ENCODE measurements at places on chromosomes 4 and X.

GRCh38 chrX:24870143-24870542 lies 145.6 kb downstream of the ARX start:
- no peak for DNase-seq
- H3K27ac ChIP-seq, result no peak overlapping the region
- H3K27me3 ChIP-seq, result no peaks in the 10 kb centered on the region

GRCh38 chrX:37613933-37614332 lies 42.5 kb downstream of the LANCL3 start:
- H3K4me1 ChIP-seq, result no peaks in the 10 kb centered on the region
- no peaks in the 10 kb centered on the region for H3K36me3 ChIP-seq
- no peak for DNase-seq
- no peak overlapping the region for H3K27ac ChIP-seq
- no peaks in the 10 kb centered on the region for H3K27me3 ChIP-seq

DNA sequence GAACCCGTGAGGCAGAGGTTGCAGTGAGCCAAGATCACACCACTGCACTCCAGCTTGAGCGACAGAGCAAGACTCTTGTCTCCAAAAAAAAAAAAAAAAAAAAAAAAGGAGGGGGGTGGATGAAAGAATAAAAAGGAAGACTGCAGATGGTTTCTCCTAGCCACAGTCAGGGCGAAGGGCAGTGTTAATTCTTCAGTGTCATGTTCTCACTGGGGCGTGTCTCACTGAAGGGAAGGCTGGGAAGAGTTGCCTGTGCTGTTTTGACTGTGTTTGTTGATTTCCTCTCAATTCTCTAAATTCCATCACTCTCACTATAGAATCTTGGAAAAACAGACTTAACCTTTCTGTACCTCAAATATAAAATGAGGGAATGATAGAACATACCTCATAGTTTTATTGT lies 71.6 kb upstream of the DHX15 start:
- H3K27ac ChIP-seq, result no peak overlapping the region
- no peak overlapping the region for H3K4me3 ChIP-seq
- H3K4me1 ChIP-seq, result peaks cover 2% of the 10 kb centered on the region
- H3K27me3 ChIP-seq, result peaks cover 12% of the 10 kb centered on the region
- DNase-seq, result no peak

DNA sequence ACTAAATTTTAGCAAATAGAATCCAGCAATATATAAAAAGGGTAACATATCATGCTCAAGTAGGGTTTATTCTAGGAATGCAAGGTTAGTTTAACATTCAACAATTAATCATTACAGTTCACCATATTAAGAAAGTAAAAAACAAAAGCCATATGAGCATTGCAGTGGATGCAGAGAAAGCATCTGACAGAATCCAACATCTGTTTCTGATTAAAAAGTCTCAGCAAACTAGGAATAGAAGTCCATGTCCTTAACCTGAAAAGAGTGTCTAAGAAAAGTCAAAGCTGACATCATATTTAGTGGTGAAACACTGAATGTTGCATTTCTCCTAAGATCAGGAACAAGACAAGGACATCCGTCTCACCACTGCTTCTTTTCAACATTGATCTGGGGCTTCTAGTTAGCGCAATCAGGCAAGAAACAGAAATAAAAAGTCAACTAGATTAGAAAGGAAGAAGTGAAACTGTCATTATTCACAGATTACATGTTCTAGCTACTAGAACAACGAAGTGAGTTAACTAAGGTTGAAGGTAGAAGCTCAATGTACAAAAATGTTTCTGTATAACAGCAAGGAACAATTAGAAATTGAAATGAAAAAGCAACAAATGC lies 49.3 kb downstream of the MRPL1 start:
- H3K4me3 ChIP-seq, result no peak overlapping the region
- peaks cover 42% of the 10 kb centered on the region for H3K36me3 ChIP-seq
- no peaks in the 10 kb centered on the region for H3K27me3 ChIP-seq
- H3K27ac ChIP-seq, result no peak overlapping the region
- no peak for DNase-seq

DNA sequence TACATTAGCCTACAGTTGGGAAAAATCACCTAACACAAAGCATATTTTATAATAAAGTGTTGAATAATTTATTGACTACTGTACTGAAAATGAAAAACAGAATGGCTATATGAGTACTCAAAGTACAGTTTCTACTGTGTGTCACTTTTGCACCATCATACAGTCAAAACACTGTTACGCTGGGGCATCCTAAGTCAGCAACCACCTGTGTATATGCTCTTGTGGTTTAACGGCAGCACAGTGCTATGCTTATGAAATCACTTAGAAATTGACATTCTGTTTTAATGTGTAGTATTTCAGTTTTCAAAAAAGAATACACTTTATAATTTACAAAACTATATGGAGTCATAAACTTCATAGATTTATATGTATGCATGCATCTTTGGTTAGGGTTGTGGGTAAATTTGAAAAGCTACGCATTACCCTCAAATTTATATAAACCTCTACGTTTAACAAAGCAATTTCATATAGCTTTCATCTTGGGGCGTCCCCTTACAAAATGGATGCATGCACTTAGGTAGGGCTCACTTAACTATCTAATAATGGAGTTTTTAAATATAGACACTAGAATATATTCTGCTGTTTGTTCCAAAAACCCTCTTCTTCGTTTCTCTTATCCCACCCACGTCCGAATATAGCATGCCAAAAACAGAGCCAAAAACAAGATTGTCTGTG lies 690 bp upstream of the NEIL3 start:
- peak overlapping the region; percentile 84 for H3K27ac ChIP-seq
- H3K4me1 ChIP-seq, result peaks cover 27% of the 10 kb centered on the region
- peak; percentile 55 for DNase-seq
- peak overlapping the region; percentile 97 for H3K4me3 ChIP-seq

DNA sequence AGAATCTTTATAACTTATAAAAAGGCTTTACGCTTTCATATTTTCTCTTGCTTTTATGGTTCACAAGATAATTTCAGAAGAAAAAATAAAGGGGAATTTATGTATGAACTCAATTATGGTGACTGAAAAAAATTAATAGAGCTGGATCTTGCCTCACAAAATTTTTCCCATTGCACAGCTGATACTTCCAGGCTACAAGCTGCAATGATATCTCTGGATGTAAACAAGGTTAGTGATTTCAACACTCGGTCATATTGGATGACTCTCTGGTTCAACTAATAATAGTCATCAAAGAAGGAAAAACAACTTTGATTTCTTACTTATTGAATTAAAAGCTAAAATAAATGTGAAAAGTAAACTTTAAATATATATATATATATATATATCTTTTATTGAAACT lies 868.0 kb downstream of the FAT4 start:
- H3K4me1 ChIP-seq, result no peaks in the 10 kb centered on the region
- no peak for DNase-seq
- H3K27ac ChIP-seq, result no peak overlapping the region
- no peaks in the 10 kb centered on the region for H3K27me3 ChIP-seq

DNA sequence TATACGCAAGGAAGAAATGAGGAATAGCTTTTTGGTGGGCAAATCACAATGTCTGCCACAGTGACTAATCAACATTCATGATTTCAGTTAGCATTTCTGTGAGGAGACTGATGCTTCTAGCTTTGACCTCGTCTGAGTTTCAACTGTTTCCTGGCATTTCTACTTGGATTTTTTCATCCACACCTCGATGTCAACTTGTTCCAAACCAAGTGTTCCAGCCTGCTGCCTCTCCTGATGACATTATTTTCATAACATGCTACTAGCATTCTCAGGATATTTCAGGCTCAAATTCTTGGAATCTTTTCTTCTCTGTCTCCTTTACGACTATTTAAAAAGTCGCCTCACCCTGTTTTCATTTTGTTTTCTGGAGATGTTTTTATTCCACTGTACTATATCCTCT lies 90.3 kb upstream of the TEX13D start:
- peaks cover 41% of the 10 kb centered on the region for H3K4me1 ChIP-seq
- no peak for DNase-seq
- no peak overlapping the region for H3K4me3 ChIP-seq
- H3K36me3 ChIP-seq, result no peaks in the 10 kb centered on the region
- H3K27ac ChIP-seq, result peak overlapping the region; percentile 55

DNA sequence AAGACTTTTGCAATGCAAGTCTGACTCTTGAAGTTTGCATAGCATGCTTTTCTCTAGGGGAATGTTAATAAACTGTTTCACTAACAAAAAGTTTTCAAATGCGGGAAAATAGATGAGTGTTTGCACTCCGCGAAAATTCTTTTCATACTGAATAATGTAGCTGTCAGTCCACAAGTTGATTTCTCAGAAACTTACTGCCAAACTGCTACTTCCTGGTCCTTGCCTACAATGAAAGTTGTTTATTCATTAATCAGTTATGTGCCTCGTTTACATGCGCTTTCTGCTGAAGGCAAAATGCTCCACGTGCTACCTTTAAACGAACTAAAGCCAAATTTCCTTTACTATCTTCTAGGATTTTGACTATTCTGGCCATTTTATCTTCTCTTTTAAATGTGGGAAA lies 166.2 kb downstream of the MAGEB17 start:
- H3K36me3 ChIP-seq, result no peaks in the 10 kb centered on the region
- no peak for DNase-seq
- no peak overlapping the region for H3K4me3 ChIP-seq
- no peaks in the 10 kb centered on the region for H3K27me3 ChIP-seq
- H3K4me1 ChIP-seq, result peaks cover 8% of the 10 kb centered on the region
- H3K27ac ChIP-seq, result no peak overlapping the region

GRCh38 chr4:176964116-176964691 lies 171.5 kb upstream of the VEGFC start:
- H3K27ac ChIP-seq, result no peak overlapping the region
- H3K27me3 ChIP-seq, result peaks cover 3% of the 10 kb centered on the region
- no peak overlapping the region for H3K4me3 ChIP-seq
- no peaks in the 10 kb centered on the region for H3K4me1 ChIP-seq
- DNase-seq, result peak; percentile 8

DNA sequence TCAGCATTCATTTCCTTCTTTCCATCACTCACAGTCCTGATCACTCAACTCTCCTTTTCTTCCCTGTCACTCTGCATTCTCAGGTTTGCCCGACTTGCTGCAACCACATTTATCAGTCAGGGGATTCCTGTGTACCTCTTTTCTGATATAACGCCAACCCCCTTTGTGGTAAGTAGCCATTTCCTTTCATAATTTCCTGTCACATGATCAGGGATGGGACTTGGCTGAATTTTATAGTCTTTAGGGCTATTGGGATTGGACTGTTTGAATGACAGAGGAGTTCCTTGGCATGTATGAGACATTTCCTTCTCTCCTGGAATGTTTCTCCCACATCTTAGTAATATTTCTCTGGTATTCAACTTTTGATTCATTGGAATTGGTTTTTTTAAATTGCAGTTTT lies 11.0 kb downstream of the PGM2 start:
- H3K27ac ChIP-seq, result peak overlapping the region; percentile 17
- H3K4me3 ChIP-seq, result no peak overlapping the region
- H3K27me3 ChIP-seq, result no peaks in the 10 kb centered on the region
- H3K36me3 ChIP-seq, result peaks cover 50% of the 10 kb centered on the region

DNA sequence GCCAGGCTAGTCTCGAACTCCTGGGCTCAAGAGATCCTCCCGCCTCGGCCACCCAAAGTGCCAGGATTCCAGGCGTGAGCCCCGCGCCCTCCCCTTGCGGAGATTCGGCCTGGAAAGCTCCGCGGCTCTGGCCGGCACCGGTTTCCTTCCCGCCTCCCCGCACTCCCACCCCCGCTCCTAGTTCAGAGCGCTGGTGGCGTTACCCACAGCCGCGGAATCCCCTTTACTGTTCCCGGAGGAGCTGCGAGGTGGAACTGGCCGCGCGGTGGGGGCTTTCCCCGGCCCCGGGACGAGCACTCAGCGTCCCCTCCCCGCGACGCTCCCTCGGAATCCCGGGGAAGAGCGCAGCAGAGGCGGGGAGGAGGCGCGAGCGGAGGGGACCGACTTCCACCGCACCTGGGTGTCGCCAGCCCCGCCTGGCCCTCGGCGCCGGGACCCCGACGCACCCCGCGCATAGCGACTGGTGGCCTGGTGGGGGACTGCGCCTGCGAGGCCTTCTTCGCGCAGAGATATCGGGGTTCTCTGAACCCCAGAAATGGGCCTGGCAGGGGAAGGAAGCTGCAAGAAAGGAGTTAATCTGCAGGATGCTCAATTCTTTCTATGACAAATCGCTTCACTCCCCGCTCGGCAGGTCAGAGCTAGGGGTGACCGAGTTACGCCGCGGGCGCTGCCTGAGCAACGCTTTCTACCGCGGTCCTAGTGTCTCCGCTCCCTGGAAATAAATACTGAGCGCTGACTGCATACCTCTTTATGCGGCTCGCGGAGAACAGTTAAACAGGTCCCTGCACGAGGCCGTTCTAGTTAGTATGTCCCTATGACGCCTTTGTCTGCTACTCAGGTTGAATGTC lies 14.6 kb upstream of the SLC25A4 start:
- H3K4me1 ChIP-seq, result peaks cover 9% of the 10 kb centered on the region
- DNase-seq, result peak; percentile 54
- no peaks in the 10 kb centered on the region for H3K36me3 ChIP-seq
- no peak overlapping the region for H3K27ac ChIP-seq

DNA sequence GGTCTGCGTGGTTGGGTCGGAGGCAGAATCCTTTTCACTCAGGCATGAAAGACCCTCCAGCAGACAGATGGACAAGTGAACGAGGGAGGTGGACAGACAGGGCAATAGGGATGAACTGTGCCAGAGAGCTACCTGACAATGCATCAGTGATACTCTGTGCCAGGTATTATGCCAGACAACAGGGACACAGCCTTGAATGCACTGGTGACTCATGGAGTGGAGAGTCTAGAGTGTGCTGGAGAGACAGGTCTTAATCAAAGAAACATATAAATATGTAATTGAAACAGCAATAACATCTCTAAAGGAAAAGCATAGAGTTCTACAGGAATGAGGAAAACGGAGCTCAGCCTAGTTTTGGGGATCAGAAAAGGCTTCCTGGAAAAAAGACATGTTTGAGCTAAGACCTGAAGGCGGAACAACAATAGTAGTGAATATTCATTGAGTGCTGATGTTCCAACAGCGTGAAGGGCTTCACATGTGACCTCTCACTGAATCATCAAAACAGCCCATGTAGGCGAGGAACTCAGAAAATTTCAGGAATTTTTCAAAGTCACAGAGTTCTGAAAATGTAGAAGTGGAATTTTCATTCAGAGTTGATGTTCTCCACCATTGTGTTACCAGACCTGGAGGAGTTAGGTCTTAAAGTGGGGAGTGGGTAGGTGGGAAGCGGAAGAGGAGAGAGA lies 20.0 kb upstream of the FGFBP2 start:
- H3K4me1 ChIP-seq, result no peaks in the 10 kb centered on the region
- no peak for DNase-seq
- H3K36me3 ChIP-seq, result no peaks in the 10 kb centered on the region
- H3K27me3 ChIP-seq, result peaks cover 3% of the 10 kb centered on the region
- H3K27ac ChIP-seq, result no peak overlapping the region

- peaks cover 7% of the 10 kb centered on the region for H3K4me1 ChIP-seq
- no peak overlapping the region for H3K4me3 ChIP-seq
- H3K27ac ChIP-seq, result no peak overlapping the region
Measured at GRCh38 chrX:112852851-112853250, 12.2 kb upstream of the AMOT start.

DNA sequence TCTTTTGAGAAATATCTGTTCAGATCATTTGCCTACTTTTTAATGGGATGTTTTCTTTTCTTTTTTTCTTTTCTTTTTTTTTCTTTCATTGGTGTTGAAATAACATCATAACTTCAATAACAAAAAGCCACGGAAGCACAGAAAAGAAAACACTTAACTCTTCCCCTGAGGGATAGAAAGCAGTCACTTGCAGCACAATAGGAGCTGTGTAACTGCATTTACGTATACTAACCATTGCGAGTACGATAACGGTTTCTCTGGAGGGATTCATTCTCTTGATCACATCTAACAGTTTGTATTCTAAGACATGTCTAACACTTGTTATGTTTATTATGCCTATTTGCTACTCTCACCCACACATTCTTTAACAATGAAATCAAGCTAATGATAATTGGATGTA lies 27.3 kb downstream of the C4orf46 start:
- H3K27me3 ChIP-seq, result peaks cover 19% of the 10 kb centered on the region
- H3K36me3 ChIP-seq, result no peaks in the 10 kb centered on the region
- H3K4me3 ChIP-seq, result no peak overlapping the region

All from activated CD4-positive, alpha-beta T cell treated with anti-CD3 and anti-CD28 coated beads for 36 hours (primary cell).